NCI-H446 treated with DMSO at 0.1 percent for 48 hours (cell line): ENCODE measurements at places on chromosomes 7 and 10.

- no peak for DNase-seq
Observed at GRCh38 chr10:123835575-123835974, 56.0 kb downstream of the CPXM2 start.

GRCh38 chr10:86520871-86521677 lies 518 bp downstream of the WAPL start:
- DNase-seq: no peak

DNA sequence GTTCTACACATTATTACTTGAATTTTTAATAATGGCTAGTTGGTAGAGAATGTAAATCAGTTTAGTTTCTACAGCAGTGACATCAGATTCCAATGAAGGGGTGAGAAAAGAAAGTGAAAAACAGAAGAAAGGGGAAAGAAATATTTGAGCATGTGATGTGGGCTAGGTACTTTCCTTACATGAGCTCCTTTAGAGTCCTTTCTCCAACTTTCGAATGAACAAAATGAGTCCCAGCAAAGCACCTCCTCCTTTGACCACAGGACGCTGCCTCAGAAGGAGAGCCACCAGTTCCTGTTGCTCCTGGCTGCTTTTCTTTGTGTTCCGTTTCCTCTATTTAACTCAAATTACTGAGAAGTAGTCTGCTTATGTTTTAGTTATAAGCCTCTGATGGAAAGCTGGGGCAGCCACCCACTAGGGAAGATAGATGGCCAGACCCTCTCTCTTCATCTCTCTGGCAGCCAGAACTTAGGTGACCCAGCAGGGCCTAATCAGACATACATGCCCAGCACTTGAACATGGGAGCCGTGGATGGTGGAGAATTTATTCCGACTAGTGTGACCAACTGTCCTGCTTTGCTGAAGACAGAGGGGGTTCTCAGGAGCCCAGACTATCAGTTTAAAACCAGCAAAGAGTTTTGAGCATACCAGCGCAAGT lies 82.4 kb upstream of the NME8 start:
- DNase-seq: no peak

DNA sequence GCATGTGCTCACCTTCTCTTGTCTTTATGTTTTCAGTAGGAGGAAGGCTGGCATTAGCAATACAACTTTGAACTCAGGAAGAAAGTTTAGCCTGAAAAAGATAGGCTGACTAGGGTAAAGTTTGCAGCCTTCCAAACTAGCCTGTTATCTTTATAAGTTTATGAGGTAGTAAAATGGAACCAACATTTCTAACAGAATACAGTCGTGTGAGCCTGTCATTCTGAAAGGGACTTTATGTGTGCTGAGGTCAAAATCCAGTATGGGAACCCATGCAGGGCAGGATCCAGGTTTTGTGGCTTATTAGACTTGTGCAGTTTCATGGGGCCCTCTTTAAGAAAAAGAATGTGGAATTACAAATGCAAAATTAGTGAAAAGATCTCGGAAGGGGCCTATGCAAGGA lies 201.0 kb upstream of the PRPS1L1 start:
- no peak for DNase-seq

GRCh38 chr7:151244841-151245346 lies 3.6 kb downstream of the SMARCD3 start:
- no peak for DNase-seq

DNA sequence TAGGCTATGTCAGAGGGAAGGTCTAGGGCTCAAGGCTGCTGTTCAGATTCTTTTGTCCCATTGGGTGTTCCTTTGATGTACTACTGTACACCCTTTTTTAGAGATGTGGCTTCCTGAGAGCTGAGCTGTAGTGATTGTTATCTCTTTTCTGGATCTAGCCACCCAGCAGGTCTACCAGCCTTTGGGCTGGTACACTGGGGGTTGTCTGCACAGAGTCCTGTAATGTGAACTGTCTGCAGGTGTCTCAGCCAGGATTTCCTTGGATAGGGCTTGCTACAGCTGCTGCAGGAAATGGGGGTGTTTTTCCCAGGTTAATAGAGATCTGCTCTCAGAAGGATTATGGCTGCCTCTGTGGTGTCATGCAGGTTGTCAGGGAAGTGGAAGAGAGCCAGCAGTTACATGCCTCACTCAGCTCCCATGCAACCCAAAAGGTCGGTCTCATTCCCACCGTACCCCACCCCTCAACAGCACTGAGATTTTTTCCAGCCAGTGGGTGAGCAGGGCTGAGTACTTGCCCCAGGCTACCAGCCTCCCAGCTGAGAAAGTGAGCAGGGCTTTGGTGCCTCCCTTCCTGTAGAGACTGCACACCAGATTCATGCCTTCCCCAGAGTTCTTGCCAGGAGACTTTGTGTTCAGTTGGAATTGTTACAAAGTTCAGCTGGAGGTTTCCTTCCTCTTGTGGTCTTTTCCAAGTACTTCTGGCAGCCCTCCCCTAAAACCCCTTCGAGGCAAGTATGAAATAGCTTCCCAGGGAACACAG lies 63.3 kb downstream of the ZNF107 start:
- no peak for DNase-seq

GRCh38 chr7:77254429-77254828 lies 54.8 kb upstream of the FGL2 start:
- no peak for DNase-seq

- DNase-seq: no peak
Observed at GRCh38 chr10:131920151-131920550, 19.3 kb downstream of the PPP2R2D start.

- no peak for DNase-seq
Observed at GRCh38 chr7:110095372-110096052, 995.4 kb upstream of the LRRN3 start.

DNA sequence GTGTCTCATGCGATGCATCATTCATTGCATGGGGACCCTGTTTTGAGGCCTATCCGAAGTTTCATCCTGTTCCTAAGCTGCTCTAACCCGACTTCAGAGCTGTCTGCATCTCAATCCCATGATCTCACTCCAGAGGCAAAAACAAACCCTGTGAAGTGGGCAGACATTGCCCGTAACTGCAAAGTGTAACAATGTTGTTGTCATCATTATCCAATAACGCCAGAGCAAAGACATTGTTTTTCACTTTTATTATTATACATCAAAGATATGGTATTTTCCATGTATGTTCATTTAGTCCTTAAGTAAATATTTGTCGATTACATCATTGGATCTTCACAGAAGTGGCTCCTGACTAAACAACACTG lies 246.7 kb downstream of the KLF6 start:
- no peak for DNase-seq

DNA sequence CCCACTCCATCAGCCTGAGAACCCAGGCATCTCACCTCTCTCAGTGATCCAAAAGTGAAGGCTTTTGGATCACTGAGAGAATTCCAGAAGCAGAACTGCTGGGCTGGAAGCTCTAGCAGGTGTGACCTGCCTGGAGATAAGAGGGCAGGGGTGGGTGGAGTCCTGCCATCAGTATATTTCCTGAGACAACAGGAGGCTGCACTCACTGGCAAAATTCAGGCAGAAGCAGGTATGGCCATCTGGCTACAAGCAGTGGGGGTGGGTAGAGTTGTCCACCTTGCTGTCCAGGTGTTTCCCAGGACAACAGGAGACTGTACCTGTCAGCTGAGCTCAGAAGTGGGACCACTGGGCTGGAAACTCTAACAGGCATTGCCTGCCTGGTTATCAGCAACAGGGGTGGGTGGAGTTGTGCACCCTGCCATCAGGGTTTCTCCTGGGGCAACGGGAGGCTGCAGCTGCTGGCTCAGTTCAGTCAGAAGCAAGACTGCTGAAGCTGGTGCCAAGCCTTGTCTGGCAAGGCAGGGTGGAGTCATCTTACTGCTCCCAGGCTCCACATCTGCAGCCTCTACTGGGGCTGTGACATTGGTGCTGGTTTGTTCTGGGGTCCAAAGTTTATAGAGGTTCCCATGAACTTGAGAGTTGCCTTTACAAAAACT lies 47.2 kb upstream of the SFTPD start:
- no peak for DNase-seq

- no peak for DNase-seq
Observed at GRCh38 chr7:138030679-138031351, 28.9 kb upstream of the CREB3L2 start.

GRCh38 chr10:111954386-111954785 lies 229.2 kb downstream of the GPAM start:
- no peak for DNase-seq

DNA sequence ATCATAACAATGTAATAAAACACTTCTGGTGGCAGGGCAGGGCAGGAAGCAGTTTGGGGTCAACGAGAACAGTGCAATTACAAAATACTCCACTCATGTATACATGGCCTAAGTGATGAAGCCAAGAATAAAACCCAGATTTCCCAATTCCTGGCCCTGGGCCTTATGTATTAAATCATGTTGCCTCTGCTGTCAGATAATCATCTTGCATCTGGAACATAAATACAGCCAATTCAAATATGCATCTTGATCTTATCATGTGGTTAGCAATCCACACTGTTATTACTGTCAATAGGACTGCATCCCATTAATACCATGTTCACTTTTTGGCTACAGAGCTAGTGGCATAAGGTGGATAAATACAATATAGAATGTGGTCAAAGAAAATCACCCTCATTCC lies 186.5 kb upstream of the SLC25A13 start:
- DNase-seq: peak; percentile 48

DNA sequence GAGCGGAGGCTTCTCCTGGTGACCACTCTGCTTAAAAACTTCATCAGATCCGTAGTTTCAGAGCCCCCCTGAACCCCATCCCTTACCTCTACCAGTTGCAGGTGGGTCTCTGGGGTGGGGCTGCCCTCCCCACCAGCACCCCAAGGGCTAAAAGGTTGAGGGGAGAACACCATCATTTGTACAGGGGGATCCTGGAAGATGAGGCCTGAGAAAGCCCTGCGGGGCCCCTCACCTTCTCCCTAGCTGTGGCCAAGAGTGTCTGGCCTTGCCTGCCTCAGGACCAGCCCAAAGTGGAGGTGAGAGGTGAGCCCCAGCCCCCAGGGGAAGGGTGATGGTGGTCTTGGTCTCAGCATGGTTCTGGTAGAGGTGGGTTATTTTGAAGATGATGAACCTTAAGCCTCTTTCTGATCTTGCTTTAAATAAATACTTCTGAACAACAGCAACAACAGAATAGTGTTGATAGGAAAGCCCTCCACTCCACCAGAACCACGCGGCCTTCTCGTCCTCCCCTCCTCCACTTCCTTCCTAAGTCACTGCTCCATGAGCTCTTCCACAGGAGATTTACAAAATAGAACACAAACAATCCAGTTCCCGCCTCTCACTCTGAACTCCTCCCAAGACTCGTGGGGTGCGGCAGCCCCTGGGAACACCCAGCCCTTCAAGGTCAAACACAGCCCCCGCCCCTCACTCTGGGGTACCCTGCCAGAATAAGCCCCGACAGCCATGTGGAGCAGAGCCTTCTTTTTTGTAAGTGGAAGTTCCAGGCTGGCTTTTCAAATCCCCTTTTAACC lies 169.1 kb downstream of the EGFR start:
- DNase-seq: no peak

GRCh38 chr10:111078505-111079185 lies 1.8 kb downstream of the ADRA2A start:
- no peak for DNase-seq

DNA sequence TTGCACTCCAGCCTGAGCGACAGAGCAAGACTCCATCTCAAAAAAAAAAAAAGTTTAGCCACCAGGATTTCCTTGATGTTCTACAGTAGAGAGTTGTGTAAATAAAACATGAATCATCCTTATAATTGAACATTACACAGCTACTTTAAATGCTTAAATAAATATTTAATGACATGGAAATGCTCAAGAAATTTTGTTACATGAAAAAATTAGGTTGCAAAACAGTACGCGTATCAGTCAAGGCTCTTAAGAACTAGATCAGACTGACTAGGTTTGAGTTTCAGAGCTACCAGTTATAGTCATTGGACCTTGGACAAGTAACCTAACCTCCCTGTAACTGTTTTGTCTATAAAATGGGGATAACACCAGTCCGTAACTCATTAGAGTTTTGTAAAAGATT lies 38.7 kb upstream of the GSAP start:
- DNase-seq: no peak

GRCh38 chr10:89442289-89442688 lies 27.9 kb downstream of the IFIT5 start:
- no peak for DNase-seq

GRCh38 chr10:12728494-12728893 lies 273.0 kb downstream of the CCDC3 start:
- no peak for DNase-seq

GRCh38 chr10:11353006-11353896 lies 258.2 kb downstream of the USP6NL start:
- DNase-seq: no peak

GRCh38 chr7:50474382-50475160 lies 24.4 kb upstream of the FIGNL1 start:
- DNase-seq: no peak

GRCh38 chr10:6221192-6221940 lies 18.6 kb downstream of the PFKFB3 start:
- no peak for DNase-seq

GRCh38 chr7:113202284-113202683 lies 83.9 kb upstream of the SMIM30 start:
- no peak for DNase-seq

DNA sequence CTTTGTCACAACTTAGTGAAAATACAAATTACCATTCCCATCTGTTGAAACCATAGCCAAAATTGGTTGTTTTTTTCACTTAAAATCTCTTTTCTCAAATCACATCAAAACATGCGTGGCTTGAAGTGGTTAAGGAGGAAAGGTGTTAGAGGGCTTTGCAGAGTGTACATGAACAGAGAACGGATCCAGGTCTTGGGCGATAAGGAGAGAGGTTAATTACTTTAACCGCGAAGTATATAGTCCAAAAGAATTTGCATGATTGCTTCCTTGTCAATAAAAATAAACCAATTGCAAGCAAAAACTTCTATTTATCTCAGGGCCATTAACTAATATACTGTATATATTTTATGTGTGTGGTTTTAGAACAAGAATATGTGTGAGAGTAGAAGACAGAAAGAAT lies 813.9 kb upstream of the SORCS1 start:
- no peak for DNase-seq

DNA sequence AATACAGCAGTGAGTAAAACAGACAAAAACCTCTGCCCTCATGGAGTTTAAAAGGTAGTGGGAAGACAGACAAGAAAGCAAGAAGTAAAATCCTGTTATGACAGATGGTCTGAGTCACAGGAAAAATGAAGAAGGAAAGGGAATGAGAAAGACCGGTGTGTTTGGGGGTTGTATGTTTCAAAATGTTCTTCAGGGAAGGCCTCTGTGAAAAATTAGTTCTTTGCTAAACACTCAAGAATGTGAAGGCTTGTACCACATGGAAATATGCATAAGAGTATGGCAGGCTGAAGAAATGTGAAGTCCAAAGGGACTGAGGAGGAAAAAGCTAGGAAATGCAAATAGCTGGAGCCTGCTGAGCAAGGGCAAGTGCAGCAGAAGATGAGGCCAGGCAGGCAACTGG lies 315.9 kb upstream of the SEMA3A start:
- DNase-seq: no peak
